ENCODE measurements at places on chromosomes 4 and X. TPM values are rescaled to one million over a fixed set of nuclear protein-coding genes. Genes with fewer than 3 reads are reported as not detected.

Gene GYG2
- polyA plus RNA-seq, result not detected

Gene GRSF1
- polyA plus RNA-seq, result 109 TPM

Gene VGLL1
- polyA plus RNA-seq, result not detected

Gene FGG
- not detected for polyA plus RNA-seq

Gene NAT8L
- polyA plus RNA-seq, result not detected

Measured in CD4-positive, CD25-positive, alpha-beta regulatory T cell (primary cell).